ENCODE measurements at places on chromosomes 4 and X. TPM values are rescaled to one million over a fixed set of nuclear protein-coding genes. Genes with fewer than 3 reads are reported as not detected.

Gene OCIAD1
- 449 TPM for polyA plus RNA-seq

Gene ZGRF1
- 19.8 TPM for polyA plus RNA-seq

Gene SOWAHD
- polyA plus RNA-seq, result not detected

Gene VCX3A
- polyA plus RNA-seq, result 0.87 TPM

Gene CAPN6
- polyA plus RNA-seq, result 0.46 TPM

Gene ATP2B3
- 4.4 TPM for polyA plus RNA-seq

Gene CENPVL1
- polyA plus RNA-seq, result 3.2 TPM

Gene PAK3
- polyA plus RNA-seq, result 92.4 TPM

Gene BST1
- 0.32 TPM for polyA plus RNA-seq

Gene POU3F4
- 4.4 TPM for polyA plus RNA-seq

Gene MTNR1A
- not detected for polyA plus RNA-seq

Gene QRFPR
- 1.0 TPM for polyA plus RNA-seq

Gene F9
- not detected for polyA plus RNA-seq

Gene ESX1
- polyA plus RNA-seq, result not detected

Gene MAGEB1
- not detected for polyA plus RNA-seq

Gene ZIC3
- polyA plus RNA-seq, result 3.7 TPM

Gene LONRF3
- 0.41 TPM for polyA plus RNA-seq

Gene ASMT
- polyA plus RNA-seq, result 1.8 TPM

All from neural cell (in vitro differentiated cells).